ENCODE measurements at places on chromosomes 3 and 15.

DNA sequence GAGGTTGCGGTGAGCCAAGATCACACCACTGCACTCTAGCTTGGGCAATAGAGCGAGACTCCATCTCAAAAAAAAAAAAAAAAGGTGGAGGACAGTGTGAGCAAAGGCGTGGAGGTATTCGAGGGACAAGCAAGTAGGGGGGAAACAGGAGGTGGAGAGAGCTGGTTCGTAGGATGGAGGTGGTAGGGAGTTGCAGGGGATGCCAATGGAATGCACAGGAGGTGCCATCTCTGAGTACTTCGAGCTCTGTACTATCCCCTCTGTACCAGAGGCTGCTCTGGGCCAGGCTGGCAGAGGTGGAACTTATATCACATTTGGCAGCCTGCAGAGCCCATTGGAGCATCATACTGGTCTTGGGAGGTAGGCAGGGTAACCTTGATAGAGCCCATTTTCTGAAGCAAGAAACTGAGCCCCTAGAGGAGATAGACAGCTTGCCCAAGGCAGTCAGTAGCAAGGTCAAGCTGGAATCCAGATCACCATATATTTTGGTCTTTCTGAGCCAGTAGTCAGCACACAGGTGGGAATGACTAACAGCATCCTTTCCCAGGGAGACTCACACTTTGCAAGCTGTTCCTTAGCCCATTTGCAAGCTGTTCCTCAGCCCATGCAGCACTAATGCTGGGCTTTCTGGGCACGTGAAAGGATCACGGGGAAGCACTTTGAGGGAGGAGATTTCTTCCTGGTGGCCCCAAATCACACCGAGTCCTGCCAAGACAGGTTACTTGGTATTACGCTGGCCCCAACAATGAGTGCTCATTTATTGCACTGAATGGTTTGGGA, 9.2 kb upstream of the CCDC33 start:
- DNase-seq: no peak

GRCh38 chr15:47246317-47246716, 471.0 kb upstream of the SEMA6D start:
- no peak for DNase-seq

- no peak for DNase-seq
Observed at GRCh38 chr3:105785803-105786202, 83.0 kb downstream of the CBLB start.

GRCh38 chr3:149965278-149965677, 5.4 kb downstream of the PFN2 start:
- no peak for DNase-seq

- no peak for DNase-seq
Observed at GRCh38 chr15:98257290-98257689, 296.8 kb downstream of the ARRDC4 start.

DNA sequence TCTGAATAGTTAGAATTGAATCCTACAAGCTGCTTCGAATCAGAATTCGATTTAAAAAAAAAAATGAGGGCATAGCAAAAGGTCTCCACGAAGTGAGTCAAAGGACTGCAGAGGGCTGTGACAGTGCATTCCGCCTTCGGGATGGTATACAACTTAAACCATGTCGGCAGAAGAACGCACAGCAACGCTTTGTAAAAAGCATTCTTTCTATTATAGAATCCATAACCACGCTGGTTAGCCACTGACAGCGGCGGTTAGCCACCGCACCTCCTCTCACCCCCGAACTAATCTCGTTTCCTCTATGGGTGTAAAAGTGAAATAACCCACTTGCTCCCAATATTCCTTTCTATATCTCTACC, 664 bp upstream of the PIK3CA start:
- DNase-seq: peak; percentile 65

- no peak for DNase-seq
Observed at GRCh38 chr15:82663186-82663600, 16.0 kb upstream of the CPEB1 start.

DNA sequence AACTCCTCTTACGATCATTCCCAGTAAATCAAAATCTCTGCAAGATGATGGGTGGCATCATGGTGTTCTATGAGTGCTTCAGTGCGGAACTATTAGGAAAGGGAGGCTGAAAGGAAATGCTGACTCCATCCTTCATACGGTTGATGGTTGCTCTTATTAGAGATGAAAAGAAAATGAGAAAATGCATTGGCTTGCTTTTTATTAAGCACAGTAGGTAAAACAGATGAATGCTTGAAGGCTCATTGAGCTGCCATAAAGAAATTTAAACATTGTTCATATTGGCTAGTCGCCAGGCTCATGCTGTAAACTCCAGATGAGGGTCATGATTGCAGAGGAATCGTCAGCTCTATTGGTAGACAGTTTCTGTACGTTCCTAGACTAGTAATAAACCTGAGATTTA, 115.8 kb downstream of the EPHA3 start:
- DNase-seq: no peak

GRCh38 chr3:94083261-94083660, 20.4 kb downstream of the NSUN3 start:
- no peak for DNase-seq

Measured in stimulated activated CD4-positive, alpha-beta T cell treated with anti-CD3 and anti-CD28 coated beads, Interleukin-12 subunit alpha, Interleukin-12 subunit beta, amount 100 ng/mL, for 24 hours (primary cell).